ENCODE measurements at places on chromosomes 7 and 10.

- peak; percentile 70 for DNase-seq
These were observed 9.9 kb upstream of the PSMG3 start for GRCh38 chr7:1579481-1580421.

- DNase-seq: no peak
These were observed 57.7 kb downstream of the SLIT1 start for GRCh38 chr10:97128039-97128492.

GRCh38 chr7:124257638-124258308 lies 224.9 kb upstream of the TMEM229A start:
- DNase-seq: no peak

GRCh38 chr10:57247271-57247670 lies 886.2 kb upstream of the ZWINT start:
- DNase-seq: no peak

- no peak for DNase-seq
These were observed 29.1 kb upstream of the SEPTIN7 start for GRCh38 chr7:35771776-35772175.

DNA sequence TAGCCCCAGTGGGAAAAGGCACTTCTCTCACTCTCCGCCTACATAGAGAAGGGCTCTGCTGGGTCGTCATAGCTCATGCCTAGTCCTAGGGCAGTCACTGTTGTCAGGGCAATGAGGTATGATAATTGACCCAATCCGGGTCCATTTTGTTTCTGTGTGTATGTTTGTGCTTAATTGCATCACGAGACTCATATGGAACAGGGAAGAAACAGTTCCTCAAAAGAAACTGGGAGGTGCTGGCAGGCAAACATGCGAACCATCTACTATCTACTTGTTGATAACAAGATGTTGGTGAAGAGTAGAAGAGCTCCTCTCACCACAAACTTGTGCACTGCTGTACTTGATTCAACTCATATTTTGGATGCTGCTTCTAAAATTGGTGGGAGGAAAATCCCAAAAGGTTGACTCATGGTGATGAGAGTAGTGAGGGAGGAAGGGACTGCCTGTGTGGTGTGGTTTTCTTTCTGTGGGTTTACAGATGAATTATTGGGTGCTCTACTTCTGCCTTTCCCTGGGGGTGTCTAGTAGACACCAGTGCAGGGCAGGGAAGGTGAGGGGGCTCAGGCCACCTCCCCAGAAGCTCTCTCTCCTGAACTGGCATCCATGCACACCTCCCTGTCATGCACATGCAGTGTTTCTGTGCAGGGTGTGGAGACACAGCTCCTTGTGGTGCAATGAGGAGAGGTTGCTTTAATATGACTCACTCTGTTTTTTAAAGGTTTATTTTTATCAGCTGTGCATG lies 29.4 kb downstream of the LSMEM1 start:
- DNase-seq: no peak
